Activated T-helper 1 cell treated with Interleukin-2 at 50 U/mL for 16 hours (primary cell): ENCODE measurements at places on chromosomes 4 and X.

DNA sequence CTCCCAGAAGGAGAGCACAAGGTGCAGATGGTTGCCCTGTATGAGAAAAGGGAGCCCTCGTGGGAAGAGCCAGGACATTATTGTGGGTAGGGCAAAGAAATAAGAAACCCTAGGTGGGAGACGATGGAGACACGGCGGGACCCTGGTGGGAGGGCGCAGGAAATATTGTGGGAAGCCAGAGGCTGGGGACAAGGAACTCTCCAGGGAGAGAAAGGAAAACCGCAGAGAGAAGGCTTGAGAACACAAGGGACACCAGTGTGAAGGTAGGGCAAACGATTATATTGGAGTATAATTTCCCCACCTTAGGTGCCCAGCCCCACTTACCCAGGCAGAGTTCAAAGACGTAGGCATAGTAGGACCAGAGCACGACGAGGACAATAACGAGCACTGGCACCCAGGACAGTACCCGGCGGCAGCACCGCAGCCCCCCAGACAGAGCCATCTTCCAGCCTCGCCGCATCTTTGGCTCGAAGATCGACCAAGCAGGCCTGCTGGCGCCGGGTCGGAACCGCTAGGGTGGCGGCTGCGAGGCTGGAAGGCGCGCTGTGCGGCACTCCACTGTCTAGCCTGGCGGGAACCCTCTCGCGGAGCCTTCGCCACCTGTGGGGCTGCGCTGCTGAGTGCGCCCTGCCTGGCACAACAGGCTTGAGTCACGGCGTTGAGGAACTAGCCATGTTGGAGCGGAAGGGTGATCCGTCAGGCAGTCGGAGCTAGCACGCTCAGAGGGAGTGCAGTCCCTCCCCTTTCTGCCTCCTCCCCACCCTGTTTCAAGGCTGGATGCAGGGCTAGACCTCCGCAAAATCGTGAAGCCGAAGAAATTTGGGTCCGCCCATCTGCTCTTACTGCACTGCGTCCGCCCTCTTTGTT, at the start of gene ZDHHC15:
Gene ZDHHC15 (minus strand): TSS at position 473 of the 867 bp plus-strand sequence. CDS start 13 bp downstream, at position 460.
- DNase-seq: peak; percentile 17

DNA sequence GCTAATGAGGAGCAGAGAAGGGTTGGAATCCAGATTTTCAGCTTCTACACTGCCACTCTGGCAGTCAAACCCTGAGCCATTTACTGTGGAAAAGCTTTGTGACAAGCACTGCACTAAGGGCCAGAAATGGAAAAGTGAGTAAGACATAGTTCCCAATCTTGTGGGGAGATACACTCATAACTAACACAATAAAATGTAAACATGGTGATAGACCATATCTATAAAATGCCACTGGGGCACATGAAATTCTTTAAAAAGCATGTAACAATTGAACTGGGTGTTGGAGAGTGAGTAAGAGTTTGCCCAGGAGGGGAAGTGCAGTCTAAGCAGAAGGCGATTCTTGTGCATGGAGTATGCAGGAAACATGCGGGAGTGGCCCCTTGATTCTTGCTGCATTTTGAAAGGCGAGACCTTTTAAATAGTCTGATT, 32.0 kb upstream of the ANXA5 start:
- no peak for DNase-seq

DNA sequence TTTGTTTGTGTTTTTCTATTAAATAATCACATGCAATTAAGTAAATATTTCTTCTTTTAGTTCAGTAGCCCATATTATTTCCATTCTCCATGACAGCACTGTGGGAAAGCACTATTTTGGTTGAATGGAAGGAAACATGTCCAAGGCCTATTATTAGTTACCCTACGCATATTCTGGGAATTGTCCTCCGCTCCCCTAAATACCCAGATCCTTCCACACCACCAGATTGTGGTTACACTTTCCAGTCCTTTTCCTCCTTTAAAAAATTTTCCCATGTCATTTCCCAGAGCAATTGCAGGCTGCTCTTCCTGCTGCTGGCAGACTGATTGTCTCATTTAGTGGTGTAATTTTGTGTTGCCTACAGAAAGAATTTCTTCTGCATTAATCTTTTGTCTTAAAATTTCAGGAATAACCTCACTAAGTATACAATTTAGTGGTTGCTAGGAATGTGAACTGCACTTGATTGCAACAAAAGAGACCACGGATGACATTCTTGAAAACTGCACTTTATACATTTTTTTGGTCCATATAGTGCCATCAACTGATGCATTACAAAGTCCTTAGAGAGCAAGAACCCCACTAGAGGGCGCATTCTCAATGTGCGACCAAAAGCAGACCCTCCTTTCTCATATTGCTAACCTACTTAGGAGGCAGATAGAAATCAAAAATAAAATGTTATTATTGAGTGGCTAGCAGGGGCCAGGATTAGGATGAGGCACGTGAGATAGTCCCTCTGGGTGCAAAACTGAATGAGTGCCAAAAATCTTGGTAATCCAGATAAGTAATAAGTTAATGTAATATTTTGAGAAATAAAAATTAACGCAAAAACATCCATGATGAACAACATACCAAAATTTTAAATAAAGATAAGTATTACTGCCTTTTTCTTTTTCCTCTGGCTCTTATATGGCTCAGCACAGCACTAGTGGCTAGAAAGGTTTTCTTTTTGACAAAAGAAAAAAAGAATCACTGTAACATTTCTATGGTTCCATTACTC, 98.8 kb upstream of the IQCM start:
- no peak for DNase-seq

DNA sequence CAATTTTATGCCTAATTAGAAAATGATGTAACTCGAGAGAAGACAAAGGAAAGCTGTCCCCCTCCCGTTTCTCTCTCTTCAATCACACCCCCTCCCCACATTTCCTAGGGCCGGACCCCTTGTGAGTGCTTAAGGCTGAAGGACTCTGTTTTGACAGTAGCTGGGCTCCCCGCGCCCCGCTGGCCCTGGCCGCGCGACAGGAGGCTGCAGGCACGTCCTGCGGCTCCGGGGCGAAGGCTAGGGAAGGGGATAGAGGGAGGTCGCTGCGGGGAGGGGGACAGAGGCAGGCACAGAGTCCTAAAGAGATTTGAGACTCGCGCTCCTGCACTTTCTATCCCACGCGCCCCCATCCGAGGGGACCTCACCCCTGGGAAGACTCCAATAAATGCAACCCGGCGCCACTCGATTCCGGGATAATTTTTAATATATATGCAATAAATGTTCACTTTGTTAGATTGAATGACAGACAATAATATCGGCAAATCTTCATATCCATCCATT, 56.2 kb upstream of the TMEM33 start:
- no peak for DNase-seq

GRCh38 chr4:121785479-121785878, 15.6 kb upstream of the EXOSC9 start:
- no peak for DNase-seq

DNA sequence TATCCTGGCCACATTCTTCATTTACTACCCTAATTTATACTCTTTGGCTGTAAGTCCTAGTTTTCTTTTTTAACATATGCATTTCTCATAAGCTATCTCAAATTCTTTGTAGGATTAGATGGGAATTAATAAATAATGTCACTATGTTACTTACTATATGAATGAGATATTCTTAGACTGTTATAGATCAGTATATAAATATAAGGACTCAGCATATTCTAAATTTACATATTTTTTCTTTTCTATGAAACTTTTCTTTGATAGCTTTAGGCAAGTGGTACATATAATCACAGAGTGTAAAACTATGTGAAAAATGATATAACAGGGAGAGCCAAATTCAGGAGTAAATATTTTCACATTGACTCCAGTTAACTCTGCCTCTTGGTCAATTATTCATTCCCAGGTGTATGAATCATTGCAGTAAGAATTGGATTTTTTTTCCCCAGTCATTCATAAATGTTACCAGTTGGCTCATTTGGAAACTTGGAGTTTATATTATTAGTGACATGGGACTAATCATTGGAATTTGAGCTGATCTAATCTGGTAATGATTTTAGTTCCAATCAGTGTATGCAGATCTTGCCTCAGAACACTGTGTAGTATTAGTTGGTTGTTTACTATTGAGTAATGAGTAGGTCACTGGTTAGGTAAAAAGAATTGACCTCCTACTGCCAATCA, 25.3 kb downstream of the FHIP1A start:
- no peak for DNase-seq

DNA sequence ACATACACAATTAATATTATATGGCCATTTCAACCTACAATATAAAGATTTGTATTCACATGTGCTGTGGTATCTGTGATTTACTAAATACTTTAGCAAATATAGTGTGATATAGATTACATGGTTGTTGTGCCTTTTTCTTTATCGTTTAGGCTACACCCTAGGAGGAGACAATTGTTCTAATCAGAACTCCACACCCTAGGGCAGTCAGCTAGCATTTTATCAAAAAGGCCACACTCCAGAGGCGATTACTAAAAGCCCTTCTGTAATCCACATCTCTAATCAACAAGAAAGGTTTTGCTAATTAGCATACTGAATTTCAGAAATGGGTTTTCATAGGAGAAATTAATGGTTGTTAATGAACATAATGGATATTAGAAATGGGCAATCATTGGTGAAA, 319.5 kb upstream of the NOCT start:
- DNase-seq: no peak

GRCh38 chrX:80765220-80765625, 44.5 kb downstream of the BRWD3 start:
- DNase-seq: no peak

GRCh38 chr4:28523681-28524190, 1663.1 kb downstream of the STIM2 start:
- no peak for DNase-seq

DNA sequence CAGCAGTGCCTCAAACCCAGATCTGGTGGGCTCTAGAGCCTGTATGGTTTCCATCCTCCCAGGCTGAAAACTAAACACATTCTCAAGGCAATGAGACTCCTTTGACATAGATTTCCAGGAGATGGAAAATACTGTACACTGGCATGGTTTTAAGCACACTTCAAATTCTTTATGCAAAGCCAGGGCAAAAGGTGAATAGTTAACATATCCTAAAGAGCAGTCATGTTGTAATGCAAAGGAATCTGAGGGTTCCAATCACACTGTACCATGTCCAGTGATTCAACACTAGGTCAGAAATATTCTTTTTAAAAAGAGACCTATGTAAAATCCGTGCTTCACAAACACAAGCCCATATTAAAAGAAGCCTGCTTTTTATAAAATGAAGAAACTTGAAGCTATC, 195.3 kb downstream of the QDPR start:
- DNase-seq: no peak

DNA sequence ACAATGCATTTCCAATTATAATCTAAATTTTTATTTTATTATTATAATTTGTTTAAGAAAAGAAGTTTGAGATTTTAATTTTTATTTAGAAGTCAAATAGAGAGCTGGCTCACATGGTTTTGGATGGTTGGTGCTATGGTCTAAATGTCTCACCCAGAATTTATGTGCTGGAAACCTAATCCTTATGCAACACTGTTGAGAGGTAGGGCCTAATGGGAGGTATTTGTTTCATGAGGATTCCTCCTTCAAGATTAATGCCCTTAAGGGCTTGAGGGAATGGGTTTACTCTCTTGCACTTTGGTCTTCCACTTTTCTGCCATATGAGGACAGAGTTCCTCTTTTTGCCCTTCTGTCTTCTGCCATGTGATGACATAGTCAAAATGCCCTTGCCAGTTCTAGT, 960.5 kb upstream of the IGFBP7 start:
- no peak for DNase-seq

DNA sequence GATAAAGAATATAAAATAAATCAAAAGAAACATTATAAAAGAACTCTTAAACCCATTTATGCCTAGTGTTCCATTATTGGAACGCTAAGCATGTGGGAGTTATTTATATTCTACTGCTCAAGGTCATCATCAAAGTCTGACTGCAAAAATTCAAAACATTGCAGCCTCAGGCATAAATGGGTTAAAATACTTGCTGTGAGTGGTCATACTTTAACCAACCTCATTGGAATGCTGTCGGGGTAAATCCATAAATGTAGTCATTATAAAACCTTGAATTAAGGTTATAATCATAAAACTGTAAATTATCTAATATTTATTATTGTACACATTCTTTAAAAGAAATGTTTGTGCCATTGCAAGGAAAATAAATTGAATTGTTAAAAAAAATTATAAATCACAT, 55.0 kb downstream of the RPS6KA6 start:
- no peak for DNase-seq

DNA sequence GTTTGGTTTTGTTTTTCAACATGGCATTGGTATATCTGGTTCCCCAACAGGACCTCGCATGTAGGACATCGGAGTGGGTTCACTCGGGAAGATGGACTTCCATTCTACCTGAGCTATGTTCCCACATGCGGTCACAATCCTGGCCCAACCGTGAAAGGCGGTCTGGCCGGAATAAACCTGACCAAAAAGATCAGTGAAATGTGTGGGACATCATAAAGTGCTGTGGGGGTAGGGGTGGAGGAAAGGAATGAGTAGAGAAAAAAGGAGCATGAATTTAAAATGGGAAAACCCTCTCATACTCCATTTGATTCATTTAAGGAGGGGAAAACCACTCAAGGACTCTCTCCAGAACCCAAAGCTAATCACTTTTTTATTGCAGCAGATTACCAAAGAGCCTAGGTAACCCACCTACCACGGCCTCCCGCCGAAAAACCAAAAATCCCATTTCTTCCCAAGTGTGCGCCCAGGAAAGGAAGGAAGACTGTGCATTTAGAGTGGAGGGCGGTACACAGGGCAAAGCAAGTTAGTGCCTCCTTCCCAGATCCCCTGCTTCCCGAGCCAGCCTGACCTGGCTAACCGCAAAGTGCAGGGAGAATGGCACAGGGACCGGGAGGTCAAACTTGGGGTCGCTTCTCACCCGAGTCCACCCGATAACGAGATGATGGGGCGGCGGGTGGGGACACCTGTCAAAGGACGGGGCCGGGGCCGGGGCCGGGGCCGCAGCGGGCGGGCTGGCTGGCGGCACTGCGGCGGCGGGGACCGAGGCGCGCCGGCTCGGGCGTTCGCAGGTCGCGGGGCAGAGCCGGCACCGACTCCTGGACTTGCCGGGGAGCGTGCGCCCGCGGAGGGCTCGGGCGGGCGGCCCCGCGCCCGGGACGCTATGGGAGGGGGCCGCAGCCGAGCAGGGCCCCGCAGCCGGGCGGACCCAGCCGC, 669 bp downstream of the TMEM150C start:
- no peak for DNase-seq

- no peak for DNase-seq
These were observed 25.7 kb downstream of the LAS1L start for GRCh38 chrX:65508851-65509250.

DNA sequence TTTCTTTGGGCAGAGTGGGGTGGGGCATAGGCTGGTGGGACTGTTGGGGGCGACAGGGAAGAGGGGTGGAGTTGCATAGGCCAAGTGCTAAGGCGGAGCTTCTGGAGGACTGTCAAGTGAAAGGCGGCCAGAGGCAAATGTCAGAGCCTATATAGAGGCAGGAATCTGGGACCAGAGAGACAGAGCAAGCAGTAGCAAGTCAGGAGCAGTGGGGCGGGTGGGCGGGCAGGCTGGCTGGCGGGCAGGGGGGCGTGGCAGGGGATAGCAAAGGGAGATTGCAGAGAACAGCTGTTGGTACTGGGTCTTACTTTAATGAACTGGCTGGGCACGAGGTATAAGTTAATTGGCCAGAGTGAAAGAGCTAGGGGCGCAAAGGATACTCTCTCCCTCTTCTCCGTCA, 89.8 kb downstream of the RTL9 start:
- no peak for DNase-seq
